ENCODE measurements at places on chromosomes 5 and 9. TPM values are rescaled to one million over a fixed set of nuclear protein-coding genes. Genes with fewer than 3 reads are reported as not detected.
A peak's percentile ranks its signal among the peaks of the same experiment; 100 is the strongest.

GRCh38 chr5:125140855-125141254 is 394.4 kb upstream of the ZNF608 start:
- H3K27me3 ChIP-seq = no peaks in the 10 kb centered on the region
- H3K27ac ChIP-seq = peak overlapping the region; percentile 74
- H3K4me1 ChIP-seq = peaks cover 31% of the 10 kb centered on the region
- peak; percentile 63 for DNase-seq

DNA sequence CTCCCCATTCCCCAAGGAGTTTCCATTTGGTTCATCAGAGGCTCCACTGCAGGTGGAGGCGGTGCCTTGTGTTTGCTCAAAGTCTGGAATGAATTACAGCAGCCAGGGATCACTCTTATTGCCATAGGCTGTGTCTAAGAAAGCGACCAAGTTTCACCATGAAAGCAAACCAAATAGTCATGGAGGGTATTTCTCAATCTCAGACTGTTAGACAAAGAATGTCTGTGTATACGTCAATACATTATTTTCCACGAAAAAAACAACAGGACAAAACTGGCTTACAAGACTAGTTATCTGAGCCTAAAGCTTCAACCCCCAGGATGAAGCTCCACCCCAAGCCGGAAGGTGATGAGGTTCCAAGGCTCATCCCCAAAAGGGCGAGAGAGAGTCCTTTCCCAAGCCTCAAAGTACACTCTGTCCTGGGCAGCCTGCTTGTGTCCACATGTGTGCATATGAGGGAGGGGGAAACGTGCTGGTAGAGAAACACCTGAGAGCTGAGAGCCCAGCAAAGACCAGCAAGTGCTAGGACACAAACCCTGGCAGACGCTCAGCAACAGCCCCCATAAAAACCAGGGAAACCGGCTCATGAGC is 4.3 kb downstream of the B4GALT1 start:
- no peaks in the 10 kb centered on the region for H3K27me3 ChIP-seq
- H3K27ac ChIP-seq = no peak overlapping the region
- no peak for DNase-seq
- H3K36me3 ChIP-seq = peaks cover 4% of the 10 kb centered on the region
- no peak overlapping the region for H3K4me3 ChIP-seq

- H3K4me1 ChIP-seq = no peaks in the 10 kb centered on the region
- H3K27ac ChIP-seq = no peak overlapping the region
- no peaks in the 10 kb centered on the region for H3K27me3 ChIP-seq
- DNase-seq = no peak
- no peak overlapping the region for H3K4me3 ChIP-seq
Measured at GRCh38 chr9:8371686-8372085, 572.1 kb upstream of the DMAC1 start.

- H3K27ac ChIP-seq = no peak overlapping the region
- H3K4me1 ChIP-seq = no peaks in the 10 kb centered on the region
- H3K4me3 ChIP-seq = no peak overlapping the region
- no peaks in the 10 kb centered on the region for H3K36me3 ChIP-seq
- H3K27me3 ChIP-seq = peaks cover 83% of the 10 kb centered on the region
- DNase-seq = no peak
Measured at GRCh38 chr5:1199649-1200494, 1.5 kb upstream of the SLC6A19 start.

DNA sequence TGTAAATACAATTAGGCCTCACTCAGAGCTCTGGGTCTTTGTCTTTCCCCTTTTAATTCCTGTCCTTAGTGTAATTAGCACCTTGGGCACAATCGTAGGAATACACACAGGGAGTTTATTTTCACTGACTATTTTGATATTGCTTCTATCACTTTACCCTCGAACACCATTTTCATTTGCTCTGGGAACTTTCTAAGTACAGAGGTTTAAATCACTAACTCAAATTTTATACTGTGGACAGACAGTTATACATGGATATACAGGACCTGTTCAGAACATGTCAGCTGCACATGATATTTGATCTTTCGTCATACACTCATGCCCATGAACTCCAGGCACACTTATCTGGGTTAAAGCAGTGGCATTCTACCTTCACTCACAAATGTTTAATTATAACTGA is 217.8 kb upstream of the TMEM161B start:
- H3K27me3 ChIP-seq = no peaks in the 10 kb centered on the region
- peaks cover 14% of the 10 kb centered on the region for H3K4me1 ChIP-seq
- no peak for DNase-seq

DNA sequence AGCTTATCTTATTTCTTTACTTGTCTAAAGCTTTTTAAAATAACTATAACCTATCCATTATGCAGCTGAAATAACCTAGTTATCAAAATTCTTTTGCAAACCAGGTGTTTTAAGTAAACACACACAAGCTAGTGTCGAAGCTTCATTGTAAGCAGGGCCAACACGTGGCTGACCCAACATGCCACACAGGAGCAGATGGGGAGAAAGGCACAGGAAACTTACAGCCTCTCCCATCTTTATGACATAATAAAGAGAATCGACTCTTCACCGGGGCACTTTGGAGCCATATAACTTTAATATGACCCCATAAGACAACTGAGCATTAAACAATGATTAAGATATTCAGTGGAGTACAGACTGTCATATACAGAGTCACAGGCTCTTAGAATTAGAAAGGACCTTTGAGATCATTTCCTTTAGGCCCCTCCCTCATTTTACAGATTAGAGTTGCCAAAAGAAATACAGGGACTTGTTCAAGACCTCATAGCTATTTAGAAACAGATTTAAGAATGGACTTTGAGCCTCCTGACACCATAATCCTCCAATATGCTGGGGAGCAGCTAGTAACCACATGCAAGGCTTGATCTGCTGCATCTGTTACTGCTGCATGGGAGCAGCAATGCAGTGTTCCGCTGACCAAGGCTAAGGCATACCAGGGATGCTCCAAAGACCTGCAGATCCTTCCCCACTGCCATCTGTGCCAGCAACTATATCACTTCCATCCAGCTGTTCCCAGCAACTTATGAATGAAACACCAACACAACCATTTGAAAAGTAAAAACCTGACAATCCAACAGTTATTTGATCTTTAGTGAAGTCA is 75.4 kb downstream of the RASEF start:
- DNase-seq = no peak
- H3K27ac ChIP-seq = no peak overlapping the region
- no peaks in the 10 kb centered on the region for H3K36me3 ChIP-seq
- no peaks in the 10 kb centered on the region for H3K4me1 ChIP-seq
- no peak overlapping the region for H3K4me3 ChIP-seq
- no peaks in the 10 kb centered on the region for H3K27me3 ChIP-seq

GRCh38 chr9:8832955-8833354 is 1033.4 kb upstream of the DMAC1 start:
- H3K36me3 ChIP-seq = no peaks in the 10 kb centered on the region
- no peak overlapping the region for H3K4me3 ChIP-seq
- no peak for DNase-seq
- no peaks in the 10 kb centered on the region for H3K4me1 ChIP-seq
- H3K27ac ChIP-seq = no peak overlapping the region

DNA sequence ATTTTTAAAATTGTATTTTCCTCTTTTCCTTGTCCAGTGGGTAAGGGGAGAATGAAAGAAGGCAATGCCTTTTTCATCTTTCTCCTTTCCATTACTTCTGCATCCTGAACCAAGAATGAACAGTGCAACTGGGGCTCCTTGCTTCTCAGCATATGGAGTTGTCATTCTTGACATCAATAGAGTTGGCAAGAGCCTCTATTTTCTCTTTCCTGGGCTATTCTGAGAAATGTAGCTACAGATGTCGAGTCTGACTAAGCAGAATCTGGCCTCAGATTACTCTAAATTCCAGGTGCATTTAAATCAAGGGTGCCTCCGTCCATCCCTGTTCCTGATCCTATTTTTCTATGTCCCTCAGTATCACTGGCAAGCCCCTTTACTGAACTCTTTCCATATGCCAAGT is 244.8 kb downstream of the GLIS3 start:
- no peak for DNase-seq
- no peaks in the 10 kb centered on the region for H3K4me1 ChIP-seq
- no peak overlapping the region for H3K4me3 ChIP-seq

The LIX1 gene
- total RNA-seq = not detected

The SPINK7 gene
- total RNA-seq = not detected

The PKD2L2 gene
- not detected for total RNA-seq

The TICAM2 gene
- total RNA-seq = 22.1 TPM
